ENCODE measurements at places on chromosomes 3 and 15. TPM values are rescaled to one million over a fixed set of nuclear protein-coding genes. Genes with fewer than 3 reads are reported as not detected.

GRCh38 chr15:41501931-41502794 lies 8.5 kb downstream of the ITPKA start:
- DNase-seq = peak; percentile 88

DNA sequence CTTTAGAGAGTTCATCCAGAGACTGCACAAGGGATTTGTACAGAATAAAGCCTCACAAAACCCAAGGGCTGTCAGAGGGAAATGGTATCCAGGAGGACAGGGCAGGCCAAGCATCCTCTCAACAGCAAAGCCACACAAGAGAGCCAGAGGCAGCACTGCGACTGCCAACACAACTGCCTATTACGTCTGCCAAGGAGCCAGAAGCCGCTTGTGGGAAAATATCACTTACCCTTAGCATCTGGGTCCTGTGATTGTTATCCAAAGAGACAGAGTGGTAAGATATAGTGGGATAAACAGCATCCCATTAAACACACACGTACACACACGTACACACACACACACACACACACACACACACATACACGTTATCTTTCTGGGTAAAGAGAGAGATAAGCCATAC lies 618.3 kb upstream of the AGTR1 start:
- DNase-seq = no peak

DNA sequence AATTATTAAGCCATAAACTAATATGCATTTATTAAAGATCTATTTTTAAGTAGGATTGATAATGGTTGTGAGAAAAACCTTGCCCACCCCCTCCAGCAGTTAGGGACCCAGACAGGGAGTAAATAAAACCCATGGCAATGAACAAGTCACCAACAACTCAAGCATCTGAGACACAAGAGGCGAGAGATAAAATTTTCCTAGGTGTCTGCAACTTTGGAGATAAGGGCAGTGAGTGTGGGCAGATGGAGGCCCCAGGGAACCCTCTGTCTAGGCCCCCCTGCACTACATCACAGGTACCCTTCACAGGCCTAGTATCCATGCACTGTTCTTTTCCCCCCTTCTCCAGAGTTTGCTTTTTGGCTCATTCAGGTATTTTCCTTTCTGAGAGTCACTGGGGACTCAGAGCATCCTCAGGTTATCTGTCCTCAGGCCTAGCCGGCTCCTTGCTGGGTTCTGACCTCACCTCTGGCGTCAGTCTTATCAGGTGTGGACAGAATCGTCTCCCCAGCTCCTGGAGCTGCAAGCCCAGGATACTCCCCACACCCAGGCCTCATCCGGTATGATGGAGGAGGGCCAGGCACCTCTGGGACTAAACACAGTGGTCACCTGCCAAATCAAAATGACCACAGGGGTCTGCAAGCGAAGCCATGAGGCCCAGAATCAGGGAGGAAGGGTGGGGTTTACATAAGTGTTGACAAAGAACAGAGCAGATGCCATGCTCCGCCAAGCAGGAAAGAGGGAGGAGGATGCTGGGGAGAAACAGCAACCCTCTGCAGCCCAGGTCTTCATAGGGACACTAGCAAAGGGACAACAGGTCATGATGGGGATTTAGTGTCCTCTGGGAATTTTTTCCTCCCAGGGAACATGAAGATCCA lies 50.4 kb downstream of the CCNL1 start:
- no peak for DNase-seq

GRCh38 chr15:50315814-50316630 lies 39.0 kb downstream of the GABPB1 start:
- peak; percentile 34 for DNase-seq

GRCh38 chr3:30368978-30369377 lies 237.4 kb upstream of the TGFBR2 start:
- no peak for DNase-seq

DNA sequence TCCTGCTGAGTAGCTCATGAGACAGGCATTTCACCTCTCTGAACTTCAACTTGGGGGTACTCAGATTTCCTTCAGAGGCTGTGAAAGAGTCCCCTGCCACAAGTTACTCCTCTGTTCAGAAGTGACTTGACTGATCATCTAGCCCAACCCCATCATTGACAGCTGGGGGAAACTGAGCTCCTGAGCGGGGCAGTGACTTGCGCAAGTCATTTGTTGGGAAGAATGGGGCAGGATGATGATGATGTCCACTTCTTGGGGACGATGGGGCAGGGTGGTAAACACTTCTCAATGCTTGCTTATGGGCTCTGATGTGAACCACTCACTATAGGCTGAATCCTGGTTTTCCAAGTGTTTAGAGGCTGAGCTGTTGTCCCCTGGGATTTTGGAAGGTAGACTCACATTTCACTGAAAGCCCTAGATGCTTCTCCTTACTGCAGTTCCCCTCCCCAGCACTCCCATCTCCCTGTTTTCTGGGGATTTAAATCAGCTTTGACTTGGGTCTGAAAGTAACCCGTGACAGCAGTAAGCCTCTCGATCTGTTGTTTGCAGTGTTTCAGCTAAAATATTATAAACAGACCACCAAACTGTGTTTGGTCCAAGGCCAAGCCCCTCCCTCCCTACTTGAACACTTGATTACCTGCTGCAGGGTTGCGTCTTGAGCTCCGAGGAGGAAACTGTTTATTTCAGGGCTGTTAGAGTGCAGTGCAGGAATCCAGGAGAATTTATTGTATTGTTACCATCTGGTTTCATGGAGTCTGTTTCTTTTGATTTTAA lies 25.1 kb downstream of the SMAD3 start:
- DNase-seq = peak; percentile 58

DNA sequence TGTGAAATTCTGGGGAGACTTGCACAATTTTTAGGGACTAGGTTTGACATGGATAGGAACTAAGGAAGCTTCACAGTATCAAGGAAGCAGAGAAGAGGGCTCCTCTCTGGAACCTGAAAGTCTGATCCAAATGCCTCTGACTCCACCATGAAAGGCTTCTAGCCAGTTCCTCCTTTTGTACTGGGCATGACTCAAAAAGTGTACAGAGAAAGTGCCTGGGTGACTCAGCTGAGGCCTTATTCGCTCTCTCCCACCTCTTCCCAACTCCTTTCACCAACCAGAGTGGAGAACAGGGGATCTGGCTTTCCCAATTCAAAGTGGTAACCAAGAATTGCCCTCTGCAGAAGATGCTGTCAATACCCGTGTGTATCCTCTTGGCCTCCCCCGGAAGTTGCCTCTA lies 342.9 kb upstream of the PROK2 start:
- DNase-seq = no peak

GRCh38 chr15:87682527-87682926 lies 574.0 kb downstream of the NTRK3 start:
- no peak for DNase-seq

- no peak for DNase-seq
These were observed 24.1 kb upstream of the OR5K4 start for GRCh38 chr3:98329392-98330124.

GRCh38 chr3:177295116-177295515 lies 97.8 kb upstream of the TBL1XR1 start:
- no peak for DNase-seq

DNA sequence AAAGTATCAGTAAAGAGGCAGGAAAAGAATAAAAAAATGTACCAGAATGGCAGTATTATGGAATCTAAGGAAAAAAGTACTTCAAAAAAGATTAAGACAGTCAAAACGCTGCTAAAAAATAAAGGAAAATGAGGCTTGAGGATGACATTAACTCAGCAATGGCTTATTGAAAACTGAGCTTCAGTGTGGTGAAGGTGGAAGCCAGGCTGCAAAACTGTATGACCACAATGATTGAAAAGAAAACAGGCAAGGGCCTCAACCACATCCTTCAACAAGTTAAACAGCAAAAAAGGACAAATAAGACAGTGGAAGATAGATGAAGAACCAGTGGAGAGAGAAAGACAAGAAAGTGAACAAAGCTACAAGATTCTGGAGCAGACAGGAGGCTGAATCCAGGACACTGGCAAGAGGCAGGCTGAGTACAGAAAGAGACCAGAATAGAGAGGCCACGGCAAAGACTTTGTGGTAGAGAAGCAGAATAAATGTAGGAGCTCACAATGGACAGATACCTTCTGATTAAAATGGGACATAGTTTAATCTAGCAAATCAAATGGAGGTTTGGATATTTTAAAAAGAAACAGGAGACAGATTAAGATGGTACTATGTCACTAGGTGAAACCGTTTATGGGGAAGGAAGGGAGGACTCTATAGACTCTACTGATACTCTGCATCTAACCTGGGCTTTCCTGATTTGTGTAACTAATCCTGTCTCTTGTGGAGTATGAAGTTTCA lies 86.1 kb downstream of the TJP1 start:
- peak; percentile 61 for DNase-seq

- DNase-seq = no peak
These were observed 260.3 kb downstream of the ERC2 start for GRCh38 chr3:56207922-56208321.

- no peak for DNase-seq
These were observed 779.4 kb downstream of the TUSC7 start for GRCh38 chr3:117488983-117489382.

DNA sequence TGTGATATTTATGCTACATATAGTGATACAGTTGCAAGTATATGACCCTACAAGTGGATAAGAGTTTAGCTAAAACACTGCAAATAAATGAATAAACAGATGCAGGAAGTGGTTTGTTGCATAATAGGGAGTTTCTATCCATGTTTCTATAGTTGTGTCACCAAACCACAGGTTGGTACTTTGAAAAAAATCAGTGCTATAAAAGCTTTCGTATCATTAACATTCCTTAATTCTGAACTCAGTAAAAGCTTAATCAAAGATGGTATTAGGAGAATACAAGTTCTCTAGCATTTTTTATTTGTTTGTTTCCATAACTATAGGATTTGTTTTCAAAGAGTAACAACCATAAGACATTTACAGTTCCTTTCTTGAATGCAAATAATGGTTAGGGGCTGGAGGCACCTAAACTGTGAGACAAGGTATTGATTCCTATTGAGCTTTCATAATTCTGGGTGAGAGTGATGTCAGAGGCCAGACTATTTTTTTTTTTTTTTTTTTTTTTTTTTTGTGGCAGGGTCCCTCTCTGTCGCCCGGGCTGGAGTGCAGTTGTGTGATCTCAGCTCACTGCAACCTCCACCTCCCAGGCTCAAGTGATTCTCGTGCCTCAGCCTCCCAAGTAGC lies 29.6 kb downstream of the CPOX start:
- no peak for DNase-seq

DNA sequence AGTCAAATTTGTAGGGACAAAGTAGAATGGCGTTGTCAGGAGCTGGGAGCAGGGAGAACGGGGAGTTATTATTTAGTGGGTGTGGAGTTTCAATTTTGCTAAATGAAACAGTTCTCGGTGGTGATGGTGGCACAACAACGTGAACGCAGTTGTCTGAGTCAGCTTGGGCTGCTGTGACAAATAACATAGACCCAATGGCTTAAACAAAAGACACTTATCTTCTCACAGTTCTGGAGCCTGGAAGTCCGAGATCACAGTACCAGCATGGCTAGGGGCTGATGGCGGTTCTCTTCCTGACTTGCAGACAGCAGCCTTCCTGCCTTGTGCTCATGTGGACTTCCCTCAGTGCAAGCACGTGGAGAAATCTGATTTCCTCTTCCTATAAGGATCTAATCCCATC lies 90.2 kb downstream of the CHSY1 start:
- peak; percentile 9 for DNase-seq

DNA sequence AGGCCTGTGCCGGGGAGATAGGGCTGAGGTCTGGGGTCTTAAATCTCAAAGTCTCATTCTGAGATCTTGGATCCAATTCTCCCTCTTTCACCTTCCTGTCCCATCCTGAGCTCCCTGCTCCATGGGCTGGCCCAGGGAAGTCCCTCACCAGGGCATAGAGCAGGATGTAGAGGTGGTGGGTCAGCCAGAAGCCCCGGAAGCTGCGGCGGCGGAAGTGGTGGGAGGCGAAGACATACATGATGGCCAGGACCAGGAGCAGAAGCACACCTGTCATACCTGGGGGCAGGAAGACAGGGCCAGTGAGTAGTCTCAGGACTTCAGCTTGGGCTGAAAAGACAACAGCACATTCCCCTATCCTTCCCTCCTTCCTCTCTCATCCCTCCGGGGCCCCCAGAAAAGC lies 16.5 kb downstream of the DUOX2 start:
- no peak for DNase-seq

GRCh38 chr3:141686466-141687291 lies 51.4 kb upstream of the RNF7 start:
- peak; percentile 83 for DNase-seq

DNA sequence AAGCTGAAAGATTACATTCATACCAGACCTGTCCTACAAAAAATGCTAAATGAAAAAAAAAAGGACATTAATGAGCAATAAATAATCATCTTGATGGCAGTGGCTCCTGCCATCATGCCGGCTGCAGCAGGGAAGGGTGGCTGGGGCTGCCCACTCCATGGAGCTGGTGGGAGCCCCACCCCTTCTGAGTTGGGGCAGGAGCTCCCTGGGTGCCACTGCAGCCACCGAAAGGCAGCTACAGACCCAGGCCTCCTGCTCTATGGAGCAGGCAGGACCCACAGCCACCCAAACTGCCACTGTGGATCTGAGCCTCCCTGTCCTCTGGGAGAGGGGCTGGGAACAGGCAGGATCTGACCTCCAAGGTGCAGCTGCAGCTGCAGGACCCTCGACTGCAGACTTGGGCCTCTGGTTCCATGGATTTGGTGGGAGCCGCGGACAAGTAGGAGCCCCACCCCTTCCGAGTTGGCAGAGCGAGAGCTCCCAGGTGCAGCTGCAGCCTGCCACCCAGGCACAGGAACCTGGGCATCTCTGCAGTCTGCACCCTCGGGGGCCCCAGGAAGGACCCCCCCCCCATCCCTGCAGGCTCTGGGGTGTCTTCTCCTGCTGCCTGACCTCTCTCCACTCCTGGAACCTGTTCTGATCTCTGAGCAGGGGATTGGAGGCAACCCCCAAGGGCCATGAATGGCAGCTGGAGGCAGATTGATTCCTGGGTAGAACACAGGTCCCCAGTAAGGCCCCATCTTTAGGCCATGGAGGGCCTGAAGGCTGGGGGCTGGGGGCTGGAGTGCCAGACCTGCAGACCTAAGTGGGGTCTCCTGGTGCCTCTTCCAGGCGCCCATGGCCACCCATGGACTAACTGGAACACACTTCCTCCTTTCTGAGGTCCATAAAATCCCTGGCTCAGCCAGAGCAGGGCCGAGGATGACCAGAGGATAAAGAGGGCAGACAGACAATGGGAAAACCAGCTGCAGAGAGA lies 70.4 kb upstream of the TTC14 start:
- no peak for DNase-seq

GRCh38 chr3:54818942-54819341 lies 108.9 kb downstream of the LRTM1 start:
- DNase-seq = no peak

The PPARG gene
- total RNA-seq = 7.2 TPM

The PLSCR5 gene
- not detected for total RNA-seq

The ZNF621 gene
- 23.9 TPM for total RNA-seq

The USP8 gene
- total RNA-seq = 53.0 TPM

The SPG21 gene
- 142 TPM for total RNA-seq

The ENTPD3 gene
- total RNA-seq = 0.36 TPM

The CHRNA5 gene
- total RNA-seq = 0.36 TPM

The CACNA1D gene
- 0.29 TPM for total RNA-seq

The RHCG gene
- total RNA-seq = not detected

The SYNPR gene
- total RNA-seq = not detected

The ABHD2 gene
- total RNA-seq = 115 TPM

The ZKSCAN7 gene
- 9.8 TPM for total RNA-seq

The GOLGA8S gene
- total RNA-seq = under 0.01 TPM

The WDR72 gene
- not detected for total RNA-seq

The VIPR1 gene
- not detected for total RNA-seq

Measured in osteoblast (primary cell).